ENCODE measurements at places on chromosomes 12 and 14. TPM values are rescaled to one million over a fixed set of nuclear protein-coding genes. Genes with fewer than 3 reads are reported as not detected.

TBX3 gene
- total RNA-seq: 258 TPM

SAMD15 gene
- 4.8 TPM for total RNA-seq

AKAP5 gene
- 1.3 TPM for total RNA-seq

NGB gene
- not detected for total RNA-seq

GARIN6 gene
- total RNA-seq: not detected

CACNA1C gene
- 2.1 TPM for total RNA-seq

RERGL gene
- 15.5 TPM for total RNA-seq

STAC3 gene
- 3.0 TPM for total RNA-seq

SEL1L gene
- 94.7 TPM for total RNA-seq

FRS2 gene
- 52.0 TPM for total RNA-seq

ITFG2 gene
- 87.9 TPM for total RNA-seq

All from thyroid gland (tissue), 4 donors.